ENCODE measurements at places on chromosomes 16 and 17.

GRCh38 chr16:68079626-68080344 is 5.4 kb upstream of the NFATC3 start:
- DNase-seq, result peak; percentile 84

DNA sequence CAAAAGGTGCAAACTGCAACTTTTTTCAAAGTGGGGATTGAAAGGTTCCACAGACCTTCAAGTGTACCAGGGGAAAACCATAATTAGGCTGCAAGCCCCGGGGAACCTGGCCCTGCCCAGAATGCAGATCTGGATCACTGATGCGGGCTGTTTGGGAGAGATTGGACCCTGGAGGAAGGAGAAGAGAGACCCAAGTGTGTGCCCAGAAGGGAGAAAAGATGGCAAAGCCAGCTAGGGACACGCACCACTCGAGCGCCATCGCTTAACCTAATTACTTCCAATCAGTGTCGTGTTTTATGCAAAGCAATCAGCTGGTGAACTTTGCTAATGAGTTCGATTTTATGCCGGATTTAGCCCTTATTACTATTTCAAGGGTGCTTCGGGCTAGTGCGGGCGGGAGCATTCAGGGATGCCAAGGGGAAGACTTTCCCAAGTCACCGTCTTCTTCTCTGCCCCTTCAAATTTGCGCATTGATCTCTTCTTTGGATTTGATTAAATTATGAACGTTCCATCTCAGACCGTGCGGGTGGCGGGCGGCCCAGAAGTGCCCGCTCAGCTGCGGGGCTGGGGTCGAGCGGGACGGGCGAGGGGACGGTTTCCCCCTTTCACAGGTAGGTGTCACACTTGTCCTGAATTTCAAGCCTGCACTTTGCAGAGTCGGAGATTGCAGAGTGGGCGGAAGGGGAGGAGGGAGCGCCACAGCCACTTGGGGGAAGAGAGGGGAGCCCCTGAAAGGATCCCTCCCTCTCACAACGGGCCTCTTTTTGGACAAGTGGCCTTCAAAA is 4.0 kb downstream of the IRX5 start:
- no peak for DNase-seq

GRCh38 chr16:75271441-75272096 is 20.1 kb upstream of the BCAR1 start:
- no peak for DNase-seq

- no peak for DNase-seq
These were observed 24.5 kb upstream of the OSGIN1 start for GRCh38 chr16:83928341-83929055.

GRCh38 chr16:84836234-84836647 is 16.5 kb downstream of the CRISPLD2 start:
- peak; percentile 83 for DNase-seq

DNA sequence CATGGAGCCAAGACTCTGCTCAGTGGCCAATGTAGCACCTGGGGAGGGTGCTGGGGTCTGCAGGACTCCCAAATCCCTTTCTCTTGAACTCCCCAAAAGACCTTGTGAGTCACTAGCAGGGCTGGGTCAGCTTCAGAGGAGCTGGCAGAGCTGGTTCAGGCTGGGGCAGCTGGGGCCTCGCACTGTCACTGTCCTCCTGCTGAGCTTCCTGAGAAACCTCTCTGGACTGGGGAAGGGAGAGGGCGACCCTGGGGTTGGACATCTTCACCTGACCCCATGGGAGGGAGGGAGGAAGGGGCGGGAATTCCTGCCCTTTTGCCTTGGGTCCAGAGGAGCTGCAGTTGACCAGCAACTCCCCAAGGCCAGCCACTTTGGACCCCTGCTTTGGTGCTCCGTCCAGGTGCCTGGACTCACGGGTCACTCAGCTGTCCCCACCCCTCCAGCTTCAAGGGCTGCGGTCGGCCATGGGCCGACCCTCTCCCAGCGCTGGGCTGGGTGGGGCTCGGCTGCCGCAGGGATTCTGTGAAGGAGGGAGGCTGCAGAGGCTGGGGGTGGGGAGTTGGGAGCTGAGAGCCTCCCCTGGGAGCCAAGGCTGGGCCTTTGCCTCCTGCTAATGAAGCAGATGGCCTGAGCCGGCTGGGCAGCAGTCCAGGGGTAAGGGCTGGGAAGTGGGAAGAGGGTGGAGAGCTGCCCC is 9.2 kb downstream of the FMNL1 start:
- DNase-seq, result peak; percentile 45

Data from psoas muscle (tissue), 8 donors.